ENCODE measurements at places on chromosomes 7 and 10.

DNA sequence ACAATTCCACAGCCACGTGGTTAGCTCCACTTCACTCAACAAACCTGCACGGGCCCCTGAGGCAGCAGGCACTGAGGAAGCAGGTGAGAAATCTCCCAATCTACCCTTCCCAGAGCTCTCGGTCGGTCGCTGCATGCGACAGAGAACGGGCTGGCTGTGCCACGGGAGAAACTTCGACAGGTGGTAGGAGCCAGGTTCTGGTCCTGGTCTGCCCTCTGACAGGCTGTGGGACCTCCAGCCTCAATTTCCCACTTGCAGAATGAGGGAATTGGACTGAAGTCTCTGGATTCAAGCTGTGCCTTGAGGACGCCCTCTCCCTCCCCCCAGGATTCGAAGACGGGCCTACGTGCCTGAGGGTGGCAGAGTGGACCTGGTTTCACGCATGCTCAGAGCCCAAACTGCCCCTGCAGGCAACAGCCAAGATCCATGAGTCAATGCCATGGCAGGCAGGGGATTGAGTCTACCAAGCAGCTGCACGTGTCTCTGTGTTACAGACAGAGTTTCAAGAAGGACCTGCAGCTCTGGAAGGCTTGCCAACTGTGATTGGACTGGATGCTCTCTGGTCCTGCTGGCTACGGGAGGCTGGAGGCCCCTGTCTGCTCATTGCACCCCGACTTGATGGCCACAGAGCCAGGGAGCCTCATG is 215.0 kb downstream of the USP6NL start:
- no peak for DNase-seq

DNA sequence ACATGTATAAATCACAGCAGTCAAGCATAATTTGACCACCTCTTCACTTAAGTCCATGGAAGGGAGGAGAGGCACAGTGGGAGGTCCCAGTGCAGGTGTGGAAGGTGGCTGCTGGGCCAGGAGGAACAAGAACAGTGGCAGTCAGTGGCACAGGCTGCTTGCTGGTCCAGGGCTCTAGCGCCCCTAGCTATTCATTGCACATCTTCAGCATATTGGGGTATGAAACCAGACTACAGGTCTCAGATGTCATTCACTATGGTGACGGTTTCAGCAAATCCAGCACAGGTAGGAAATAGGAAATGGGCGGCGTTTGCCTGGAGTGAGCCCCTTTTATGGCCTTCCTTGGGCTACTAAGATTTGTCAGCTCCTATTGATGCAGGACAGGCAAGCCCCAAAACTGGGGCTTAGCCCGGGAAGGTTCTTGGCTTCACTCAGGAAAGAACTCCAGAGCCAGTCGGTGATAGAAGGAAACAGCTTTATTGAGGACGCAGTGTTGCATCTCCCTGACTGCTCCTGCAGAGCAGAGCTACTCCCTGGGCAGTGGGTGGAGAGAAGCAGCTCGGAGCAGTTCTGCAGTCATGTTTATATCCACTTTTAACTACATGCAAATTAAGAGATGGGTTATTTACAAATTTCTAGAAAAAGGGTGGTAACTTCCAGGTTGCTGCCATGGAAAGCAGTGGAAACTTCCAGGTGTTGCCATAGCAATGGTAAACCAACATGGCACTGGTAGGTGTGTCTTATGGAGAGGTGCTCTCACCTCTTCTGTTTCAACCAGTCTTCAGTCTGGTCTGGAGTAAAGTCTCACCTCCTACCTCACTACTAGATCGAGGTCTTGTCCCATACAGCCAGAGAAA is 608.8 kb downstream of the PARD3 start:
- no peak for DNase-seq

GRCh38 chr7:116526897-116527296 is 2.1 kb downstream of the CAV1 start:
- no peak for DNase-seq

DNA sequence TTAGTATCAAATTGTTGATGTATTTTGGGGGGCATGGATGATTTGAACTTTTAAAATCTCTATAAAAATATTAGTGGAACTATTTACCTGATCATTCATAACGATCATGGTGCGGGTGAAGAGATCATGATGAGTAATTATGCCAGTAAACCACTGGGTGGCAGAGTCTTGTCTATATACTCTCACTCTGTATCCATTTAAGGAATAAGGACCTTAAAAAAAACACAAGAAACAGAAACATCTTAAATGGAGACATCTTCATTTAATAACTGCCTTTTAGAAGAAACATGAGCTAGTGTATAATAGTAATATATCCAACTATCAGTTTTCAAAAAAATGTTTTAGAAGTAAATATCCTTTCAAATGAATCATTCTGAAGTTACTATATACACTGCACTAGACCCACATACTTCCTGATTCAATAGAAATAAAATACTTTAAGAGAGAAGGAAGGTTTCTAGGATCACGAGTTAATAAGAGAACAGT is 84.0 kb downstream of the NRBF2 start:
- no peak for DNase-seq

DNA sequence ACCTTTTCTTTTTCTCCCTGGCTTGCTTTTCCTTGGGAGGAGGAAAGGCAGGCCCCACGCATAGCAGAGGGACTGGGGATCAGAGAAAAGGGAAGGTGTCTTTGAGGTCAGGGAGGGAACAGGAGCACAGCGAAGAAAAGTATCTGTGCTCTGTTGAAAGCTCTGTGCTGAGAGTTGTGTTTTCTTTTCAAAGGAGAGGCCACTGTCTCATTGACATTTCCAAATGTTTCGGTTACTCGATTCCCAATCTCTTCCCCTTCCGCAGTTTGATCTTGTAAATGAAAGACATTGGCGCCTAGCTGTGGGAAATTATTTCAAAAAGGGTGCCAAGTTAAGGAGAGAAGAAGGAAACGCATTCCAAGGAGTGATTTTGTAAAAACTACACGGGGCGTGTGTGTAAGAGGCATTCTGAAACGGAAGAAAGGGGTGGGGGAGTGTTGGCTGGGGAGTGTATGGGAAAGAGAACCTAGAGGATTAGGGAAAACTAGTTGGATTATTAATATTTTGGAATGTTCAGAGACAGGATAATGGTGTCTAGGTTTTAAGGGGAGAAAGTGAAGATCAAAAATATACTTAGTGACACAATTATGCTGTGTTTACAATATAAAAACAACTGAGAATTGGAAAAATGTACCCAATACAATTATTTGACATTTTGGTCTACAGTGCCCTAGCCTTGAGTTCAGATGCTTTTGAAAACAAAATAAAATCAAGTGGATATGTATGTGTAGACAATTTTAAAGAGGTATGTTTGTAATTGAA is 708 bp downstream of the KLHDC10 start:
- DNase-seq: no peak

DNA sequence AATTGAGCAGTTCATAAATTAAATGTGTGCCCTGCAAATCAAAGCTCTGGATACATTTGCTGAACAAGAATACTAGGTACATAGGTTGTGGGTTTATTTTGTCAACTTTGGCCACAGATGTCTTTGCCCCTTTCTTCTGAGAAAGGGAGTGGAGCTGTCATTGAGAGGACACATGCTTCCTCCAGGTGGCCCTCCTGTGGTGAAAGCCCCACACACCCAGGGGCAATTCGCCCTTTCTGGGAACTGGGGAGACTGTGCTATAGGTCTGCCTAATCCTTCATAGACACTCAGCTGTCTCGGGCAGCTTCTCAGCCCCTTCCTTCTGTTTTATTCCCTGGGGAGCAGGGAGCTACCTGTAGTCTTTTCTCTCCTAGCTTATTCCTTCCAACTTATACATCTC is 605.7 kb upstream of the DPP6 start:
- DNase-seq: no peak

- DNase-seq: no peak
Measured at GRCh38 chr7:116527521-116527920, 2.7 kb downstream of the CAV1 start.

DNA sequence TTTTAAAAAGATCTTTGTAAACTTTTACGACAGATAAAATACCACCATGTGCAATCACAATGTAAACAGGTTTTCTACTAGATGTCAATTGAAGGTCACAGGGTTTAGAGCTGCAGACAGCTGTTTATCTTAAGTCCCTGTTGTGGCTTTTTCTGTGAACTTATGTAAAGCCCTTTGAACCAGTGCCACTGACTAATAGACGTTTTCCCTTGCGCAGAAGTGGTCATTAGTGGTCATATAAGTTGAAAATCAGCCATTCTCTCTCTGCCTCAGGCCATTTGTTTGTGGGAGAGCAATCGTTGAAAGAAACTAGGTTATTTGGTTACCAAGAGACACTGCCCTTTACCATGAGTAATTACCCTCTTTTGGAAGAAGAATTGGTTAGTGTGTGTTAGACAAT is 23.9 kb downstream of the CACNB2 start:
- DNase-seq: no peak

GRCh38 chr10:121524157-121524817 is 74.0 kb downstream of the FGFR2 start:
- DNase-seq: no peak

DNA sequence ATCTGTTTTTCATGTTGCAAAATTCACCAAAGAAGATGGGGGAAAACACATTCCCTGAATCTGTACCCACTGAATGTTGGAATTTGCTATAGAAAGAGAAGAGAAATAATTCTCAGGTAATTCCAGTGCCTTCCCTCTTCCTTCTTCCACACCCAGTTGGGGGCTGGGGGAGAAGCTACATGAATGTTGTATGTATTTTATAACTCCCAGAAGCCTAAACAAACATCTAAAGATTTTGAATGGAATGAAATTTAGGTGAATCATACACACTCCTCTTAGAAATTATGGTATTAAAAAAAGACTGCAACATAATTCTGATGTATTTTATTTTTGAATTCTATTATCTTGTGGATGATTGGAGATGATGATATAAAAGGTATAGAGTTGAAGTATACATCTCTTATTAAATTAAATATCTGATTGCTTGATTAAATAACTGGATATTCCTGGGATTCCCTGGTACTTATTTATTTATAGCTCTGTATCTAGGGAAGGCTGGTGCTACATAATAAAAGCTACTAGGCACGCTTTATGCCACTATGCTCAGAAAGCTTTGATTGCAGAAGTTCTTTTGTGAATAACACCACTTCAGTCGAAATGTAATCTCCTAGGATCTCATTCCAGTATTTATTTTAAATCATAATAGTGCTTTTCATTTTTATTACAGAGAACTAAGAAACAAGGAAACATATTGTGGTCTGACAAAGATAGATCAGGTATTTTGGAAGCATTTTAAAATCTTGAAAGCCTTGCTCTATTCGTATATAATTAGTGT is 98.5 kb downstream of the MCU start:
- no peak for DNase-seq

DNA sequence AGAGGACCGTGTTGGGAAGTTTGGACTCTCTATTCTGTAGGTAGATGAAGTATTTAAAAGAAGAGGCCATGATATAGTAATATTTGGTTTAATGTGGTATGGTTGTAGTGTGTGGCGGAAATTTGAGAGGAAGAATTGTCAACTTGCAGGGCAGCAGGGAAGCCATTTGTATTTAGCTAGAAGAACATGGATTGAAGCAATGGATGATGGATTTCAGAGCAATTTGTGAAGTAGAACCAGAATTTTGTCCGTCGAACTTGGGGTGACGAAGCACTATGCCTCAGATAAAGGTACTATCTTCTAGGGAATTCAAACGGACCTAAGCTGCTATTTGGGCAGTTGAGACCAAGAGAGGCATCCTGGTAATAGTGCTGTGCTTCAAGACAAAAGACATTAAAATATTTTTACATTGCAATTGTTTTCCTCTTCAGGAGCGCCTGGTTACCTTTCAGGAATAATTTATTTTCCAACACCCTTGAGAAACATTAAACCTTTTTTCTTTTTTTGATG is 615 bp upstream of the WBP1L start:
- no peak for DNase-seq

GRCh38 chr7:100547872-100548271 is 8.9 kb downstream of the AGFG2 start:
- no peak for DNase-seq

- DNase-seq: no peak
Measured at GRCh38 chr7:41238851-41239331, 464.0 kb downstream of the INHBA start.

- DNase-seq: peak; percentile 87
Measured at GRCh38 chr7:76393116-76394031, 16.1 kb downstream of the SSC4D start.

Data from stimulated activated CD4-positive, alpha-beta T cell treated with anti-CD3 and anti-CD28 coated beads, Interleukin-1b, Interleukin-23, amount 100 ng/mL, for 1 hour (primary cell).